Glutamatergic neuron (in vitro differentiated cells): ENCODE measurements at places on chromosomes 7 and 10. TPM values are rescaled to one million over a fixed set of nuclear protein-coding genes. Genes with fewer than 3 reads are reported as not detected.

The ANKRD2 gene
- total RNA-seq: not detected

DNA sequence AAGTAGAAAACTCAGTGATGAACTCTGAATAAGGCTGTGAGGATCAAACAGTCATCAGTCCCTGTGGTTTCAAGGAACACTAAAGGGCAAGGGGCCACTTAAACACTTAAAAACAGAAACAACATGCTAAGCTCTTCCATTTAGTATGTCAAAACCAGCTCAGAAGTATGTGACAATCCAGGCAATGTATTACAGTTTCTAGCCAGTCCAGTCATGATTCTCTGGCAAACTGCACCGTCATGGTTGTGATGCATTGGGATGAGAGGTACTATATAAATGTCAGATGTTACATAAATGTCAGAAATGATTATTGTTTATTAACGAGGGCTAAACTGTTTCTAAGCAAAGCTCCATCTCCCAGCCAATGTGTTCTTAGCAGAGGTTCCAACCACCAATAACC, 4.7 kb upstream of the CREB5 start:
- no peak for DNase-seq

GRCh38 chr10:60679388-60679990, 98.8 kb upstream of the CDK1 start:
- no peak for DNase-seq

The PRLHR gene
- total RNA-seq: 0.22 TPM

The TMEM213 gene
- not detected for total RNA-seq
